Left lung (tissue), 14 donors: ENCODE measurements at places on chromosomes 1 and 21.

DNA sequence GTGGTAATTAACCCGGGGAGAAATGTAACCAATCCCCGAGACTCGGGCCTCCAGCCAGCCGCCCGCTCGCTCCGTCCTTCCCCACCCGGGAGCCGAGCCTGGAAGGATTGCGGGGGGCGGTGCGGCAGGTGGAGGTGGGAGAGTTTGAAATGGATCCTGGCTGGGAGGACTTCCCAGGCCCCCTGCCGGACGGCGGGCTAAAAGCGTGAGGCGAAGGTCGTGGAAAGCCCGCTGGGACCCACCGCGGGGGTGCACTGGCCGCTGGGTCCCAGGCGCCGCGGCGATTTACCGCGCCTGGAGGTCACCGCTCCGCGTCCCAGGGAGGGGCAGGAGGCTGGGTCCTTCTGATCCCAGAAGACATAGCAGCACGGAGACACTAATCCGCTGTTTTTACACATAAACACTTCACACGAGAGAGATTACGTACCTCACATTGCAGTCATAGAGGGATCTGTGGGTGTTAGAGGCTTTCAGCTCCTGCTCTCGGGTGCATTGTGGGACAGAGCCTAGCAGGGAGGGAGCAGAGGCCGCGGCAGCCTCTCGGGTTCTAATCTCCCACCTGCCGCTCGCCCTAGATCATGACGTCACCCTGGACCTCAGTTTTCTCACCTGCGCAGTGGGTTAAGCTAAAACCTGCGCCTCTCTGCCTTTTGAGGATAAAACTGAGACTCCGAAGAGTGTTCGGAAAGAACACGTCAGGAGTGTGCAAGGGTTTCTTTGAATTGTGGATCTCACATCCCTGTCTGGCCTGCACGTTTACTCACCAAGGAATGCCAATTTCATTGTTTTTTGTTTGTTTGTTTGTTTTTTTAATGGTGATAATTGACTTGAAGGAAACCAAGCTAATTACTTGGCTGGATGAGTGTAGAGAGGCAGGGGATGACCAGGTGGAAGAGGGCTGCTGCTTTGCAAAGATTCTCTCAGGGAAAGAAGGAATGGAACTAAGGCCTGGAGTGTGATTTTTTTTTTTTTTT, 17.1 kb upstream of the TMEM9 start:
- peak; percentile 85 for DNase-seq

DNA sequence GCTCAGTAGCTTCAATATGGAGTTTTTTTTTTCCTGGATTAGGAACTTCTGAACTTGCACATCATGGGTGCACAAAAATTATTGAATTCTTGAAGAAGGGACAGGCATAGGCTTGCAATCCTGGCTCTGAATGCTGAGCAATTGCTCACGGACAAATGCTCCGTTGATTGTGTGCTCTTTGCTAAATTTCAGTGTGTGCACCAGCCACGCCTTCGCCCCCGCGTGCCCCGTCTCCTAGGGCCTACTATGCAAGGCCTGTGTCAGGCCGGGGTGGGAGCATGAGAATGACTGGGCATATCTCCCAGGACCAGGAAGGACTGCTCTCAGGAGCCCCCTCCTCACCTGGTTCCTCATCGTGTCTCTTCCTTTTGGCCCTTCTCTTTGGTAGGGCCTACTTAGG, 17.4 kb downstream of the IL6R start:
- no peak for DNase-seq

- DNase-seq = no peak
Observed at GRCh38 chr1:168170564-168171508, 7.9 kb upstream of the TIPRL start.

- no peak for DNase-seq
Observed at GRCh38 chr1:107479865-107480350, 339.1 kb downstream of the NTNG1 start.

- no peak for DNase-seq
Observed at GRCh38 chr1:187943606-187944403, 1115.1 kb downstream of the PLA2G4A start.
